ENCODE measurements at places on chromosomes 11 and 22. TPM values are rescaled to one million over a fixed set of nuclear protein-coding genes. Genes with fewer than 3 reads are reported as not detected.

DNA sequence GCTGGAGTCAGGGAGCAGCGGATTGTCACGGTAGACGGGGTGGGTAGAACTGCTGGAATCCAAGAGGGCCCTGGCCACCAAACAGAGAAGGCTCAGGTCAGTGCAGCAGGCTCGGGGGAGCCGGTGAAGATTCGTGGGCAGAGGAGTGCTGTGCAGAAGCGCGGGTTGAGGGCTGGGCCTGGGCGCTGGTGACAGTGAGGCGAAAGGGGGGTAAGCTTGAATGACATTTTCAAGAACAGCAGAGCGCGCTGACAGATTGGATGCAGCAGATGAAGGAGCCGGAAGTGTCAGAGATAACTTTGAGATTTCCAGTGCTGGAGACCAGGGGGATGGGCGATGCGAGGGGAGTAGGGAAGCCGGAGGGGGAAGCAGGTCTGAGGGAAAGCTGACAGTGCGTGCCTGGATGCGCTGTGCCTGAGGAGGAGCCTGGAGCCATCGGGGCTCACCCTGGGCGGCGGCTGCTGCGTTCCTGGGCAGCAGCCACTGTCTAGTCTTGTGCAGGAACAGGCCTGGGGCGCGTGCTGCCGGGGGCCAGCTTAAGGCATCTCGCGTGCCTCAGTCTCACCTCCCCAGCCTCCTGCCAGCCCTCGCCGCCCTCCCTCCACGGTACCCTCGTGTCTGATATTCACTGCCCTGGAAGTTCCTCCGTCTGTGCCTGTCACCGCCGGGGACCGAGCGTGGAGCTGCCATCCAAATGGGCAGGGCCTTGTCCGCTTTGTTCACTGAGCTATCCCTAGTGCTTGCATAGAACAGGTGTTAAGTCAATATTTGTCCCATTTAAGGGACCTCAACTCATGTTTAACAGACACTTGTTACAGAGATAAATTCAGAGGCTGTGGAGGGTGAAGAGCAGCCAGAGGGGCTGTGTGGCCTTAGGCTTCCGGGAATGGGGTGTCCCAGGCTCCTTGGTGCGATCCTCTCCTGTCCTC lies 5.2 kb downstream of the GRIK4 start:
- no peaks in the 10 kb centered on the region for H3K4me1 ChIP-seq
- H3K27me3 ChIP-seq = peaks cover 7% of the 10 kb centered on the region
- no peak overlapping the region for H3K27ac ChIP-seq
- H3K36me3 ChIP-seq = no peaks in the 10 kb centered on the region
- DNase-seq = no peak

- H3K27ac ChIP-seq = no peak overlapping the region
- no peaks in the 10 kb centered on the region for H3K27me3 ChIP-seq
- H3K36me3 ChIP-seq = no peaks in the 10 kb centered on the region
- DNase-seq = no peak
- H3K4me3 ChIP-seq = no peak overlapping the region
Observed at GRCh38 chr11:104118105-104118744, 45.7 kb downstream of the PDGFD start.

DNA sequence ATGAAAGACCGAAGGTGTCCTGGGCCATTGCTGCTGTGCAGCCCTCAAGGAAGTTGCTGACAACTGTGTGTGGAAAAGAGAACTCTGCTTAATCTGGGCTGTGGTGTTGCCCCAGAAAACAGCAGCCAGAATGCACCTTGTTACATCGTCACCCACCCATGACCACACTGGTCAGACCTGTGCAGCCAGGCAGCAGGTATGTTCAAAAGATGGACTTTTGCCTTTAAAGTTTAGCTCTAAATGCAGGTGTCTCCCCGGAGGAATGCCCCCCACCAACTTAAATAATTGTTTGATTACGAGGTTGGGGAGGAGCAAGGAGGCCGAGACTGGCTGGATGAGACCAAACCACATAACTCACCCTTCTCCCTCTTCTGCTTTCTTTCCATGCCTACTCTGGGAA lies 15.3 kb upstream of the POLA2 start:
- H3K36me3 ChIP-seq = no peaks in the 10 kb centered on the region
- DNase-seq = no peak
- no peak overlapping the region for H3K4me3 ChIP-seq
- H3K27ac ChIP-seq = no peak overlapping the region
- H3K4me1 ChIP-seq = no peaks in the 10 kb centered on the region

- H3K27me3 ChIP-seq = no peaks in the 10 kb centered on the region
- H3K4me3 ChIP-seq = no peak overlapping the region
- no peak for DNase-seq
- H3K27ac ChIP-seq = no peak overlapping the region
Observed at GRCh38 chr11:33712436-33712835, 11.8 kb upstream of the C11orf91 start.

GRCh38 chr11:65357856-65358356 lies 3.4 kb downstream of the TIGD3 start:
- no peak overlapping the region for H3K27ac ChIP-seq
- no peaks in the 10 kb centered on the region for H3K27me3 ChIP-seq
- H3K4me3 ChIP-seq = no peak overlapping the region
- H3K4me1 ChIP-seq = peaks cover 14% of the 10 kb centered on the region
- DNase-seq = no peak
- H3K36me3 ChIP-seq = no peaks in the 10 kb centered on the region

- DNase-seq = no peak
- H3K4me1 ChIP-seq = no peaks in the 10 kb centered on the region
- no peak overlapping the region for H3K4me3 ChIP-seq
- no peaks in the 10 kb centered on the region for H3K27me3 ChIP-seq
- H3K27ac ChIP-seq = no peak overlapping the region
- H3K36me3 ChIP-seq = no peaks in the 10 kb centered on the region
Observed at GRCh38 chr11:28089378-28089777, 18.6 kb downstream of the KIF18A start.

DNA sequence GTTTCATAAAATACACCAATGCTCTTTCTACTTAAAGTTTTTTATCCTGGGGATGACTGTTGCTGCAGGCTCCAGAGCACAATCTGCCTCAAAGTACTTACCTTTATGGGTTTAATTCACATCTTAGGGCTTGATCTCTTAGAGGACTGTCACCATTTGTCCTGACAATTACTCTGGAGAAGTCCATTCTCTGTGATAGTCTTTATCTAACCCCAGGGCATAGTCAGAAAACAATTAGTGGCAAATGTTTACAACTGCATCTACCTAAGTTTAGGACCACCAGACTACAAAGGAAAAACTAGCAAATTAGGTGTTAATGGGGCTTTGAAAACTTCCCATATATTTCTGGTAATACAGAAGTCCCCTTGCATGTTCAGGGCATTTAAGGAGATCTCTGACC lies 973.5 kb downstream of the JRKL start:
- DNase-seq = no peak
- no peak overlapping the region for H3K4me3 ChIP-seq
- H3K36me3 ChIP-seq = no peaks in the 10 kb centered on the region
- no peaks in the 10 kb centered on the region for H3K4me1 ChIP-seq
- H3K27ac ChIP-seq = no peak overlapping the region
- H3K27me3 ChIP-seq = no peaks in the 10 kb centered on the region

DNA sequence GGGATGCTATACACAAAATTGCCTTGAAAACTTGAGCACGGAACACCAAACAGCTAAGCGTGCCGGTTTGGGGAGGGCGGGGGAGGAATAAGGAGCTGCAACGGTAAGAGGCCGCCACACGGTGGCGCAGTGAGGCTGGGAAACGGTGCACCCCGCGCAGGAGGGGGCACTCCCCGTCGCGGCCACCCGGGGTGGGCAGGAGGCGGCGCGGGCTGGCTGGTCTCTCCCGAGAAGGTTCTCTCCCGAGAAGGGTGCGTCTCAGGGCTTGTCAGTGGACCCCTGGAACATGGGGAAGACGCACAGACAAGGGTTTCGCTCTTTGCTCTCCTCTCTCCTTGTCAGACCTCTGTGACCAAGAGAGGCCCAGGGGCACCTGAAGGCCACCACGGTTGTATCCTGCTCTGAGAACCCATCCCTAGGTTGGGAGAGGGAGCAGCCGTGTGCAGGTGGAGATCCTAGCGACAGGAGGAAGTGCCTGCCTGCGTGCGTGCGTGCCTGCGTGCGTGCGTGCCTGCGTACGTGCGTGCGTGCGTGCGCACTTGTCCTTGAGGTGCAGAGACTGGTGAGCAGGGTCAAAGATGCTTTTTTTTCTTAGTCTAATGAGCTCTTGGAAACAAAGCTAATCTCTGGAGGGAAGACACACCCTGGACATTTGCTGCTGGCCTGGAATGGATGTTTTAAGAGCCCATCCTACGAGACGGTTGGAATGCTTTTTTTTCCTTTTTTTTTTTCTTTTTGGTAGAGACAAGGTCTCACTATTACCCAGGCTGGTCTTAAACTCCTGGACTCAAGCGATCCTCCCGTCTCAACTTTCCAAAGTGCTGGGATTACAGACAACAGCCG lies 18.1 kb upstream of the JAM3 start:
- no peaks in the 10 kb centered on the region for H3K36me3 ChIP-seq
- no peak overlapping the region for H3K27ac ChIP-seq
- peaks cover 4% of the 10 kb centered on the region for H3K27me3 ChIP-seq

- H3K4me1 ChIP-seq = peaks cover 6% of the 10 kb centered on the region
- H3K36me3 ChIP-seq = no peaks in the 10 kb centered on the region
- no peak overlapping the region for H3K4me3 ChIP-seq
- no peaks in the 10 kb centered on the region for H3K27me3 ChIP-seq
- DNase-seq = no peak
- no peak overlapping the region for H3K27ac ChIP-seq
Observed at GRCh38 chr11:44224867-44225501, 85.0 kb downstream of the ALX4 start.

DNA sequence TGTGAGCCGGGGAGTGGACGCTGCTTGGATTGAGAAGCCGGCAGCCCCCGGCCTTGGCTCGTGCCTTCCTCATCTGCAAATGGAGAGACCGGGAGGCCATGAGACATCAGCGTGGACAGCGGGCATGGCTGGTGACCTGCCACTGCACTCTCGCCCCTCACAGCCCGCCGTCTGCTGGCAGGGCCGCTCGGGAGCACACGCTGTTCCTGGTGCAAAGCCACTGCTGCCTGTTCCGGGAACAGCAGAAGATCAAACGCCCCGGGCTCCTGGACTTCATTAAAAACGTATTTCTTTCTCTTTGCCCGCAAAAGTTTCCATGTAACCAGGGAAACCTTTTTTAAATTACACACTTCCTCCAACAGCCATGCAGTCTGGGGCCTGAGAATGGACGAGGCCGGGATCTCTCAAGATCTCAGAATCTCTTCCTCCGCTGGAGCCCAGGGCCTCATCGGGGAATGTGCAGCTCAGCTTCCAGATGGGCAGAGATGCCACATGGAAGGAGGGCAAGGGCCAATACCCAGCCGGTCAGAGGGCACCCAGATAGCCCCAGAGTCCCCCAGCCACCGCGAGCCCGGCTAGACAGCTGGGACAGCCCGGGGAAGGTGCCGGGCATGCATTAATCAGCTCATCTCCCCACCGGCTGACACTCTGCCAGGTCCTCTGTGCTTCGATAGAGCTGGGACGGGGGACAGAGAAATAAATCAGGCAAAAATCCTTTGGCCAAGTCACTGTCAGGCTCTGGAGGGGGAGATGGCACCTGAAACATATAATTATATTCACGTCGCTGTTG lies 62.8 kb upstream of the PRR5 start:
- H3K36me3 ChIP-seq = no peaks in the 10 kb centered on the region
- no peak overlapping the region for H3K4me3 ChIP-seq
- H3K4me1 ChIP-seq = peaks cover 9% of the 10 kb centered on the region

- H3K27me3 ChIP-seq = peaks cover 5% of the 10 kb centered on the region
- DNase-seq = no peak
- no peaks in the 10 kb centered on the region for H3K36me3 ChIP-seq
- H3K4me3 ChIP-seq = no peak overlapping the region
- H3K4me1 ChIP-seq = peaks cover 21% of the 10 kb centered on the region
- no peak overlapping the region for H3K27ac ChIP-seq
Observed at GRCh38 chr11:67387518-67387917, 4.3 kb upstream of the RAD9A start.

DNA sequence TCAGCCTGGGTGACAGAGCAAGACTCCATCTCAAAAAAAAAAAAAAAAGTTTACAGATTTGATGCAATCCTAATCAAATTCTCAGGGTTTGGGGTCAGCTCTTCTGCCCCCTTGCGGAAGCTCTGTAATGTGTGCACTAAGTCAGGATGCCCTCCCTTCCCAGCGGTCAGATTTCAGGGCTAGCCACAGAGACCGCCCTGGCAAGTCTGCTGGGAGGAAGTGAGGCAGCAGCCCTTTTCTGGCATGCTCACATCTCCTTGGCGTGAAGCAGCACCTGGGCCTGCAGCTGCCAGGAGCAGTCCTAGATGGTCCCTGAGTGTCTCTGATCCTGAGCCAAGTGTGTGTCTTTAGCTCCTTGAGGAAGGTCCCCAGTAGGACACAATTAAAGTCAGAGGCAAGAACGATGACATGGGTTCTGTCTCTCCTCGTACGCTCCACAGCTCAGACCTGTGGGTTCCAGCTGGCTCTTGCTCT lies 10.9 kb upstream of the APOBEC3C start:
- H3K4me1 ChIP-seq = peaks cover 15% of the 10 kb centered on the region
- no peak overlapping the region for H3K4me3 ChIP-seq
- no peaks in the 10 kb centered on the region for H3K27me3 ChIP-seq
- no peaks in the 10 kb centered on the region for H3K36me3 ChIP-seq
- no peak overlapping the region for H3K27ac ChIP-seq

GRCh38 chr11:130208241-130209127 lies 48.9 kb downstream of the ST14 start:
- no peak overlapping the region for H3K27ac ChIP-seq
- no peak overlapping the region for H3K4me3 ChIP-seq
- peaks cover 6% of the 10 kb centered on the region for H3K4me1 ChIP-seq

- peaks cover 70% of the 10 kb centered on the region for H3K4me1 ChIP-seq
- H3K27ac ChIP-seq = no peak overlapping the region
- H3K27me3 ChIP-seq = no peaks in the 10 kb centered on the region
- H3K36me3 ChIP-seq = no peaks in the 10 kb centered on the region
- H3K4me3 ChIP-seq = no peak overlapping the region
Observed at GRCh38 chr11:122724520-122724919, 69.0 kb downstream of the UBASH3B start.

DNA sequence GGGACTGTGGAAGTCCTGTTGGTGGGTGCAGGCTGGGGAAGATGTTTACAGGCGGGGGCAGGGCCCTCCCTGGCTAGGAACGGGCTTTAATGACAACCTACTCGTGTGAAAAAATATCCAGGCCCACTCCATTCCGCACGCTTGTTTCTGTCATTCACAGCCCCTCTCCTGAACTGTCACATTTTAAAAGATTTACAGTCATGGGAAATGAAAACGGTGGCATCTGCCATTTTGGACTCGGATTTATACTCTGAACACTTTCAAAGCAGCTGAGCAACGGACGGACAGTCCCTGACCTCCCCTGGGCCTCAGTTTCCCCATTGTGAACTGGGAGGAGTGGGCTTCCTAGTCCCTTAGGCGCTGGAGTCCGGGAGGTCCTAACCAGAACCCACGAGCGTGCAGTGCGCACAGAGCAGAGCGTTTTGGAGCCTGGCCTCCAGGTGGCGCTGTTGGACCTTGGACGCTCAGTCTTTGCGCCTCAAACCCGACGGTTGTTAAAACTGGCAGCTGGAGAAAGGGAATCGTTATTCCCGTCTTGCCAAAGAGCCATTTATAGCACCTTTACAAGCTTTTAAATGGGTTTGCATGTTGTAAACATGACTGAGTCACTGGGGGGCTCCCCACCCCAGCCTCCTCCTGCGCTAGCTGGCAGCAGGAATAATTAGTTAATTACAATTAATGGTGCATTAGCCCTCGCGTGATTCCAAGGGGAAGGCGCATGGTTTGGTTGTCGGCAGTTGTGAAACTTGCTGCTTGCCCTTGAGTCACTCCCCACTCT lies 75.3 kb downstream of the FBLN1 start:
- no peak overlapping the region for H3K27ac ChIP-seq
- H3K4me1 ChIP-seq = peaks cover 2% of the 10 kb centered on the region
- H3K4me3 ChIP-seq = no peak overlapping the region
- H3K36me3 ChIP-seq = no peaks in the 10 kb centered on the region
- H3K27me3 ChIP-seq = peaks cover 3% of the 10 kb centered on the region
- DNase-seq = peak; percentile 48

Gene IFITM10
- 0.39 TPM for total RNA-seq

Gene H19
- not detected for total RNA-seq

Gene MRGPRX4
- not detected for total RNA-seq

Gene OR52I1
- total RNA-seq = not detected

Gene PNPLA5
- total RNA-seq = not detected

Gene TSPAN32
- total RNA-seq = 6.6 TPM

Gene USP2
- 0.51 TPM for total RNA-seq

Gene OR6A2
- not detected for total RNA-seq

Measured in CD8-positive, alpha-beta memory T cell (primary cell).